ENCODE measurements at places on chromosomes 3 and 15.

DNA sequence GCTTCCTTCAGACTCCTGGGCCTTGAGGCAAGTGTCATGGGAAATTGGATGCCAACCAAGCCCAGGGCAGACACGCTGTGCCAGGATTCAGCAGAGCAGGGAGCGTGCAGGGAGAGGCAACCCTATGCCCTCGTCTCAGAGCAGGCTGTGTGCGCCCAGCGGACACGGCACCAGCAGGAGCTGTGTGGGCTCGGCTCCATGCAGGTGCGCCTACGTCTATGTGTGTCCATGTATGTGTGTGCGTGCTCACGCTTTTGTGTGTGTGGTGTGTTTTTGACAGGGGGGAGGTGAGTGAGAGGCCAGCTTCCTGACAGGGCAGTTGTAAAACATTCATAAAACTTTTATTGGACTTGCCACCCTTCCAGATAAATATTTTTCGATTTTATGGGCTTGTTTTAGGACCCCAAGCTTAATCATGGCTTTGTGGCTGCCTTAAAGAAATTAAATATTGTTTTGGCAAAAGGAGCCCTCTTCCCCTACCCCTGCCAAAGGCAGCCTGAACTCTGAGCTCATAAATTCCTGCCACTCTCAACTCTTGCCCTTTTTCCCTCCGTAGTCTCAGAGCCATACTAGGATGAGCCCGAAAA lies 84.4 kb downstream of the DNAJB8 start:
- DNase-seq: no peak

DNA sequence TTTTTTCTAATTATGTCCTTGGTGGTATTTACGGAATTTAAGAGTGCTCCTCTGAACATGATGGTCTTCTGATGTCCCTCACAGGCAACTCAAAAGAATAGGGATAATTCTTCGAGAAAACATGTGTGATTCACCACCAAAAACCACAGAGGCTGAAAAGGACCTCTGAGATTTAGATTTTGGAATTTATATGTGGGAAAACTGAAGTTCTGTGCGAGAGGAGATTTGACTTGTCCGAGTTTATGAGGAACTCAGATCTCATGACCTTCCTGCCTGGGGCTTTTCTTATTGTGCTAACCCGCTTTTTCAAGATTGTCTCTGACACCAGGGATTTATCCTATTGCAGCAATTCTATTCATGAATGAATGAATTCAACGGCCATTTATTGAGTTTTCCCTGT lies 142.4 kb downstream of the FAM43A start:
- DNase-seq: no peak

DNA sequence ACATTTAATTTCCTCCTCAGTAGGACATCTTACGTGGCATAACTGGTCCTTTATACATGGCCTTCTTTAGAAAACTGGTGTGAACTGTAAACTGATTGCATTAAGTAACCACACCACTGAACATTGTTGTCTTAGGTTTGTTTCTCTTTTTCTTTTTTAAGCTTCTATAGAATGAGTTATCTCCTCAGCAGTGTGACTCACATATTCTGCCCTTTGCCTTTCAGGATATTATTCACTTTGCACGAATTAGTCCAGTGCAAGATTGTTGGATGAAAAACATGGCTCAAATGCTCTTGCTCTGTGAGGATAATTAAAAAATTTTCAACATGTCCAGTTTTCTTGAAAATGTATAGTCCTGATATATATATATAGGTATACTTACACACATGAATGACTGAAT lies 147.6 kb downstream of the KBTBD8 start:
- DNase-seq: no peak

GRCh38 chr3:177611752-177612334 lies 414.6 kb upstream of the TBL1XR1 start:
- DNase-seq: no peak

GRCh38 chr3:127707851-127708411 lies 35.2 kb downstream of the ABTB1 start:
- DNase-seq: no peak

All from common myeloid progenitor, CD34-positive (primary cell).